ENCODE measurements at places on chromosomes 7 and 10.

- no peak for DNase-seq
Measured at GRCh38 chr7:140607441-140607989, 33.1 kb downstream of the DENND2A start.

DNA sequence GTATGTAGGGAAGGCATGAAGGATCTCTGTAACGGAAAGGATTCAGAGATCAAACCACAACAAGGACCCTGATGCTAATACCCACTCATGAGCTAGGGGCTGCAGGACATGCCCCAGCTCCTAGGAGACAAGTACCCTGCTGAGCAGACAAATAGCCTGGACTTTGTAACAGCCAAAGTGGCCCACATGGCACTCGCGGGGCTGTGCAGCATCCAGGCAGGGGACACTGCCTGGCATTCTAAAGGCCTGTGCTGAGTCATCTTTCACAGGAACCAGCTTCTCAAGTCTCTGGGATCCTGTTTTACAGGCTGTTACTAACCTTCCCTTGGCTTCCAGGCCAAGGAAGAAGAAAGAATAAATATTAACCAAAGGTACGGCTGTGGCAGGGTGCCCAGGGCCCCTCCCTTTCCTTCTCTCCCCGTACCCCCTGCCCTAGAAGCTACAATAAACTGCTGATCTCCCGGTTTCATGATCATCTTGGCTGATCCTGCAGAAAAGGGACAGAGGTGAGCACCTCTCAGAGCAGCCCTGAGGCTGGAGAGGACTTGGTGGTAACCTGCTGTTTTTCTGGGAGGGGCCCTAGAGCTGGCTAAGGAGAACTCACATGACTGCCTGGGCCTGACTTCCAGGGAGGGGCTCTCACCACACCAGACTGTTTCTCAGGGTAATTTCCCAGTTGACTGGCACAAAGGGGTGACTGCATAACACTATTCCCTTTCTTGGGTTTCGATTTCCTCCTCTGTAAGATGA is 4.2 kb upstream of the RPEL1 start:
- no peak for DNase-seq

- no peak for DNase-seq
Measured at GRCh38 chr7:141609576-141609975, 58.4 kb downstream of the AGK start.

GRCh38 chr7:27030393-27031050 is 65.3 kb downstream of the HOXA1 start:
- DNase-seq: no peak

GRCh38 chr10:110413049-110413783 is 84.5 kb upstream of the DUSP5 start:
- DNase-seq: no peak

GRCh38 chr7:117572856-117573620 is 93.2 kb downstream of the CFTR start:
- DNase-seq: no peak

- DNase-seq: no peak
Measured at GRCh38 chr7:119919986-119920385, 353.0 kb upstream of the KCND2 start.

DNA sequence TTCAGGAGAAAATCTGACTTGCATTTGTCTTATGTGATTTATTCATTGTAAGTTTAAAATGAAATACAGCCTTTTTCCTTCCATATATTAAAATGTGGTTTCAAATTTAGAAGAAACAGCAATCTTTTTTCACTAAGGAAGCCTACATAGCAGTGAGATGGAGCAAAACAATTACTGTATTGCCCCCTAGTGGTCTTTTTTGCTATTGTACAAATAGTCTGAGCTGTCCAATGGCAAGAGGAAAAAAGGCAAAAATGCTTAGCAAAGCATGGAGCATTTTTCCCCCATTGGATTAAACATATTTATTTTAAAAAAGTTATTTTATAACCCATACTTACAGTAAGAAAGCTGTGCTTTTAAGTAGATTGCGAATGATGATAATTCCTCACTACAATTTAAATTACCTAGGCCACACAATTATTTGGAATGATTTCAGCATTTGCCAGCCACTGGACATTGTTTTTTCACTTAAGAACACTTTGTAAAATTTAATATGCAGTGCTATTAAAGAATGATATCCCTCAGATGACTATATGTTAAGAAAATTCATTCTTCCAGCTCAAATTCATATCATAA is 119.5 kb downstream of the CPED1 start:
- no peak for DNase-seq

GRCh38 chr10:98950106-98950505 is 285.5 kb downstream of the HPSE2 start:
- DNase-seq: no peak

DNA sequence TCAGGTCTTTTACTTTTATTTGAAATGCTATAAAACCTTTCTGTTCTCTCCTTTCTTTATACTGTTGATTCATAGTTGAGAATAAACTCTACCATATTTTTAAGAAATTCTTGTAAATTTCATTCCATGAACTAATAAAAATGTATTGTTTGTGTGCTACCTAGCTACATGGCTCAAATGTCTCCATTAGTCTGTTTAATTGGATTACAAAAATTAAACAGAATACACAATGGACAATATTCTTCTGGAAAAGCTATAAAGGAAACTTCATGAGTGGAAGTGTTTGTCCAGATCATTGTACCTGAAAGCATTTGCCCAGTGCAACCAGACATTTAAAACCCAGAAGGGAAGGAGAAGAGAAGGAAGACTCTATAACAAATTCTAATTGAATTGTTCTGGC is 20.1 kb downstream of the KCND2 start:
- no peak for DNase-seq

GRCh38 chr10:44118500-44118899 is 266.4 kb downstream of the CXCL12 start:
- no peak for DNase-seq

GRCh38 chr10:132578287-132578951 is 40.8 kb downstream of the INPP5A start:
- DNase-seq: no peak

GRCh38 chr7:29940199-29940598 is 49.4 kb downstream of the SCRN1 start:
- DNase-seq: no peak

DNA sequence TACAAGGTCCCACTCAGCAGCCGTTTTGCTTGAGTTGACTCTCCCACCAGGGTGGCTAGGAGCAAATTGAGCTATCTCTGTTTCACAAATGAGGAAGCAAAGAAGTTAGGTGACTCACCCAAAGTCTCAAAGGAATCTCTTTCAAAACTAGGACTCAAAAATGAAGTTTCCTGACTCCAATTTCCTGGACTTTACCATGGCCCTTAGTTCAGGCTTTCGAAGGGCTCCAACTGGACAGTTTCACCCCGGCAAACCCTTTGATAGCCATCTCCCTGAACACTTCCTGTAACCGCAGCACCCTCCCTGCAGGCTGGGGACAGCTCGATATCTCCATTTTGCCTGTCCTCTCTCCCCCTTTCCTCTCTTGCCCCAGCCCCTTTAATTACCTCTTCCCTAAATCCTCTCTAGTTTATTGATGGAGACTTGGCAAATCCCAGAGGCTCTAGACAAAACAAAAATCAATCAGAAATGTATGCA is 4.7 kb upstream of the AFAP1L2 start:
- DNase-seq: no peak

- no peak for DNase-seq
Measured at GRCh38 chr10:49136525-49136924, 2.7 kb upstream of the FAM170B start.

DNA sequence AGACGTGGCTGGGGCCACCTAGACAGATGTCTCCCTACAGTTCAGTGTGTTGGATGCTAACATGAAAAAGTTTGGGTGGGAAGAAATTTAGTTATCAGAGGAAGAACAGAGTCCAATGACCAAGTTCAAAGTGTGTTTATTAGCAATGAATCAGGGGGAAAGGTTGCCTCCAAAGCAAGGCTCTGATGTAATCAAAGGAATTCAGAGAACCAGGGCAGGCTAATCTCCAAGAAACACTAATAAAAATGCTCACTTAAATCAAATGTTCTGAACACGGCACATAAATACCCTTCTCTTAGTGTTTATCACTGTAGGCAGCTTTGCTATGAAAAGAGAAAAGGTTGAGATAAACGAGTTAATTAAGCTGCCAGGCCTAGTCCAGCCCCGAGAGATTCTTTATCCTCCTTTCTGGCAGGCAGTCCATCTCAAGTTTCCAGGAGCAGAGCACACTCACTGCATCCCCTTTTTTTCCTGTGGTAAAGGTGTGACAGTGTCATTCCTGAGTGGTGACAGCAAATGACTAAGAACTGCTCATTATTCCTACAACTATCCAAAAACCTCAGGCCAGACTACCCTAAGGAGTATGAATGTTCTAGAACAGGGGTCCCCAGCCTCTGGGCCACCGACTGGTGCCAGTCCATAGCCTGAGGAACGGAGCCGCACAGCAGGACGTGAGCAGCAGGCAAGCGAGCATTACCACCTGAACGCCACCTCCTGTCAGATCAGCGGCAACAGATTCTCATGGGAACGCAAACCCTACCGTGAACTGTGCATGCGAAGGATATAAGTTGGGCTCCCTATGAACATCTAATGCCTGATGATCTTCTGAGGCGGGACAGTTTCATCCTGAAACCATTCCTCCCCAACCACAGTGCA is 66.9 kb upstream of the FHIP2A start:
- no peak for DNase-seq

DNA sequence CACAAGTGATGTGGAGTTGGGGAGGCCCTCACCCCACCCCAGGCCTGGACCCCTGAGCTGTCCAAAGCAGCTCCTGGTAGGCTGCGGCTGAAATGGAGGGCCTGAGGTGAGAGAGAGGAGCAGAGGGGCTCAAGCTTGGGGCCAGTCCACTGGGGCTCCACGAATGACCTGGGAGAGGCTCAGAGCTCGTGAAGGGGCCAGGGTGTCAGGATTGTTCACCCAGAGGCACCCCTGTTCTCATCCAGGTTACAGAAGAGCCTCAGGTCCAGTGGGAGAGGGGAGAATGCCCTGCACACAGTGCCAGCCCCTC is 102.2 kb upstream of the RET start:
- DNase-seq: no peak

DNA sequence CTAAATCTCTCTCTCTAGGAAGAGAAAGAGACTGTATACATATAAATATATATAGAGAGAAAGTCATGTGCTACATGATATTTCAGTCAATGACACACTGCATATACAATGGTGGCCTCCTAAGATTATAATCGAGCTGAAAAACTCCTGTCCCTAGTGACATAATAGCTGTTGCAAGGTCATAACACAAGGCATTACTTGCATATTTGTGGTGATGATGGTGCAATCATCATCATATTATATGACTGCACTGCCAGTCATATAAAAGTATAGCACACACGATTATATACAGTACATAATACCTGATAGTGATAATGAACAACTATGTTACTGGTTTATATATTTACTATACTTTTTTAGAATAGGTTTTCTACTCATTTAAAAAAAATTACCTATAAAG is 316.7 kb downstream of the FGFR2 start:
- no peak for DNase-seq

DNA sequence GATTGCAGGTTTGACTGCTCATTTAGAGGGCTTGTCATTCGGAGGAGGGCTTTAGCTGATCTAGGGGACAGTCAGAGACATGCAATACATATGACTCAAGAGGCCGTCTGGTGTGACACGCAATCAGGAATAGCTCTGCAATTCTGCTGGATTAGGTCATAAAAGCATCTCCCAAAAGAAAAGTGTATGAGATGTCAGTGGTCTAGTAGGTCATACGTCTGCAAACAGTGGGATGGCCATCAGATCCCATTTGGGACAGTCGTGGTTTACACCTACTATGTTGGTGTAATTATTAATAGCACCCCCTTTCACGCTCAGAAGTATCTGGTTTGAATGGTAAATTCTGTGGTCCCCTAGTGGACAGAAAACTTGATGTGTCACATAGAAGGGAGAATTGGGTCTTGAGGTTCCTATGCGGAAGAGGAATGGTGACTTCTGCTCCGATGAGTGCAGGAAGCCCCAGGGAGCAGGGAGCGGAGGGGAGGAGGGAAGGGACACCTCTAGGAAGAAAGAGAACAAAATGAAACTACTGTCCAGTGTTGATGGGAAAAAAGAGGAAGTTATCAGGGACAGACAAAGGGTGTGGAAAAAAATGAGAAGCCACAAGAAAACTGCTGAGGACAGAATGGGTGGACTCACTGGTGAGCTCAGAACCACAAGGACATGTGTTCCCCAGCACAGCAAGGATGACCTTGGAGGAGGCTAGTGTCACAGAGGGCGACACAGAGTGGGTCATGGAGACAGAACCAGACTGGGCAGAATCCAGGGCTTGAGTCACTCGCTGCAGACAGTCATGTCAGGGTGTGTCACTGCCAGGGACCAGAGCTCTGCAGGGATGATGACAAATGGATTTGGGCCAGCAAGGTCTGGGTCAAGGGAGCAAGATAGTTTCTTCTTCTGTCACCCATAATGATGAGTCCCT is 59.9 kb downstream of the MAP3K8 start:
- DNase-seq: no peak

DNA sequence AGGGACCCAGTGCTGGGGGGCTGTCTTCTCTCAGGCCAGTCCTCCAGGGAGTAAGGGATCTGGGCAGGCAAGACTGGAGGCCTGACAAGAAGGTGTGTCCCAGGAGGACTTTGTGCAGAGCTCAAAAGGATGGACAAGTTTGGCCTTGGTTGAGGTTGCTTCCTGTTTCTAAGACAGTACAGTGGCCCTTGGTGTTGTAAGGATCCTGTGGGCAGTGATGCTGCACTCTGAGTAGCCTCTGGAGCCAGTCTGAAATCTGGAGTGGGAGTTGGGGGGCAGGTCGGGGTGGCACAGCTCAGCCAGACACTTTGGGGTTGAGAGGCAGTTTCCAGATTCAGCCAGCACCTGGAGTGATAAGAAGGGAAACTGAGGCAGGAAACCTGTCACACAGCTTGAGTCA is 139.2 kb upstream of the ZMIZ1 start:
- DNase-seq: no peak

DNA sequence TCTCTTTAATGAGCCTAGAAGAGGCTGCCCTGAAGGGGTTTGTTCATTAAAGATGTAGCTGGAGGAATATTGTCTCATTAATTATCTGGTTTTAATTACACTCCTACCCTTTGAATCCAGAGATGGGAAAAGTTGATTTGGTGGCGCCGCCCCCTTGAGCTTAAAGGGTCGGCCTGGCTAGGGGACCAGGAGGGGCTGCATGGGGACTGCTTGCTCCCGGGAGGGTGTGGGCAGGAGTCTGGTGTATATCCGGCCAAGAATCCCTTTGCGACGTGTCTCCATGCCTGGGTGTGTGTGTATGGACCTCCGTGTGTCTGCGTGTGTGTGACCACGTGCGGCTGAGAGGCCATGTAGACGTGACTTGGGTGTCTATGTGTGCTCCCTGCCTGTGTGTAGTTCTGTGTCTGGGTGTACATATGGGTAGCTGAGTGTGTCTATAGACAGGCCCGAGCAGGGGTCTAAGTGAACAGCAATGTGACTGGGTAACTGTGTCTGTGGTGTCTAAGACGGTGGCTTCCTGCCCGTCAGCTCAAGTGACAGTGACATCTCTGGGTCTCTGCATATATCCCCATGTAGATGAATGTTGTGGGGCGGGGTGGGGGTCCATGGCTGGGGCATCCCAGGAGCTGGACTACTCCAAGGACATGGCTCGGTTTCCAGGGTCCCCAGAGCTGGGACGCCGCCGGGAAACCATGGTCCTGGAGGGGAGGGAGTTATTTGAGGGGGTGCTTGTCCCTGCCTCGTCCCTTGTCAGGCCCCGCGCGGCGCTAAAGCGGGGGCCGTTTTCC is 10.7 kb downstream of the LBX1 start:
- DNase-seq: no peak

Measured in stimulated activated CD8-positive, alpha-beta memory T cell treated with anti-CD3 and anti-CD28 coated beads, Interleukin-7, amount 100 ng/mL, for 24 hours (primary cell).